ENCODE measurements at places on chromosomes 3 and 15.
A peak's percentile ranks its signal among the peaks of the same experiment; 100 is the strongest.

GRCh38 chr3:184561913-184562877, 610 bp downstream of the EPHB3 start:
- DNase-seq: no peak
- H3K27me3 ChIP-seq: peaks cover 4% of the 10 kb centered on the region
- peak overlapping the region; percentile 64 for H3K4me3 ChIP-seq
- no peak overlapping the region for H3K27ac ChIP-seq

GRCh38 chr15:51096976-51097375, 2.3 kb upstream of the TNFAIP8L3 start:
- no peak overlapping the region for H3K4me3 ChIP-seq
- H3K36me3 ChIP-seq: no peaks in the 10 kb centered on the region
- DNase-seq: no peak
- peaks cover 66% of the 10 kb centered on the region for H3K27me3 ChIP-seq
- no peak overlapping the region for H3K27ac ChIP-seq
- H3K4me1 ChIP-seq: peaks cover 5% of the 10 kb centered on the region

DNA sequence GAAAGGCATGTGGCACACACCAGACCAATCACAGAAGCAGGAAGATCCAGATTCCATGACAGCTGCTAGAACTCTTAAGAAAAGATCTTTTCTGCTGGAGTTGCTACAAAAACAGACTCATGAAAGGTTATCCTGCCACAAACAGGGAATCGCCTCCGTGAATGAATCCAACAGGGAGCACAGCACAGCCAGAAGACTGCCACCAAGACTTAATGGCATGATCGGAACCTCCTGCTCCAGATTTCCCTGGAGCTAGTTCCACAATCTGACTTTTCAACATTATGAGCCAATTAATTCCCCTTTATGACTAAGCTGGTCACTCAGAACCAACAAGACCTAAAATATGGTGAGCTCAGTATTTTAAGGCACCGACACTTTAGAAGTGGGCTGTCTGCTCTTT, 232.5 kb downstream of the FOXP1 start:
- no peaks in the 10 kb centered on the region for H3K27me3 ChIP-seq
- DNase-seq: no peak
- H3K36me3 ChIP-seq: no peaks in the 10 kb centered on the region
- no peak overlapping the region for H3K4me3 ChIP-seq
- no peak overlapping the region for H3K27ac ChIP-seq

DNA sequence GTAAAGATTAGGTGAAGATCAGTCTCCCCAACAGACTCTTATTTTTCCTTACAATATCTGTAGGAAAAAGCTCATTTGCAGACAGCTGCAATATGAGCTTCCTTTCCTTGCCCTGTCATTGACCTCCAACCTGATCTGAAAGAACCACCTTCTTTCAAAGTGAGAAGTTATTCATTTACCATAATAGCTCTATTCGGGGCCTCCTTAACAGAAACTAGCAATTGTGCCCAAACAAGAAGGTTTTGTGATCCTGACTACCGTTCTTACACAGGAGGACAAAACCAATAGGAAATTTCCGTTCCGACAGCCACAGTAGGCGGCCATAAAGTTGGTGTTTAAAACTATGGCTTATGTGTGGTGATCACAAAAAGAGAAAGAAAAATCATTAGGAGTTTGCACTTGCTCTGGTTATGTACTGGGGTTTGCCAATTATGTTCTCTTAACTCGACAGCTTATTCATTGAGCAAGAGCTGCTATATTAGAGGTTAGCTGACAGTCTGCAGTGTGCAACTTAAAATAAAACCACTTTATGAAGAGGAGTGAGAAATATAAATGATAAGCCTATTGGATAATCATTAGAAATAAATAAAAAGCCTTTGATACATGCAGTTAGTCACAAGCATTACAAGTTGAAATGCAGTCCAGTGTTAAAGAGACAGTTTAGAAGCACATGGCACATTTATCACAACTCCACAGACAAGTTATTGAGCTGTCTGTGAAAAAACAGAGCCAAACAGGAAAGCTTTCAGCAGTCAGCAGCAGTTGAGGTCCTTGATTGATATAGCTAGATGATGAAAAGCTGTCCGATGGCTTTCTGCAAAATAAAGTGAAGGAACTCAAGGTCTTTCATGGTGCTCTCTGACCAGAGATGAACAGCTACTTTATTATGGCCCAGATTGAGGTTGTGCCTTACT, 199.8 kb downstream of the WDR72 start:
- peaks cover 26% of the 10 kb centered on the region for H3K4me1 ChIP-seq
- peak; percentile 26 for DNase-seq
- H3K4me3 ChIP-seq: no peak overlapping the region
- H3K27ac ChIP-seq: no peak overlapping the region

GRCh38 chr3:169841171-169841570, 28.5 kb upstream of the LRRC34 start:
- no peak for DNase-seq
- no peaks in the 10 kb centered on the region for H3K27me3 ChIP-seq
- no peak overlapping the region for H3K27ac ChIP-seq
- no peaks in the 10 kb centered on the region for H3K36me3 ChIP-seq
- peaks cover 6% of the 10 kb centered on the region for H3K4me1 ChIP-seq

GRCh38 chr15:50134524-50135024, 15.5 kb upstream of the ATP8B4 start:
- no peaks in the 10 kb centered on the region for H3K27me3 ChIP-seq
- DNase-seq: no peak
- H3K4me3 ChIP-seq: no peak overlapping the region
- H3K4me1 ChIP-seq: no peaks in the 10 kb centered on the region

DNA sequence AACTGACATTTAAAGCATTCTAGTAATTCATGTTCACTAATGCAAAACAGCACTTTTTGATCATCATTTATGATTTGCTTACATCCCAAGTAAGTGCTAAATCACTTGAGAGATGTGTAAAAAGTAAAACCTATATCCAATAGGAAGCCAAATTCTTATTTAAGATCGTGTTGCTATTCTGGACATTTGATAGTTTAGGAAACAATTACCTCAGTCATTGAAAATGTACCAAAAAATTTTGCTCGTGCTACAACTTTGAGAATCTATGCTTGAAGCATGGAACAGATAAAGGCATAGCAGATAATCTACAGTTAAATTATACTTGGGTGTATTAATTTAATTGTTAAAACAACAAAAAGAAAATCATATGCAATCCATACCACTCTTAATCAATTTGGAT, 571.6 kb upstream of the NR2F2 start:
- peaks cover 16% of the 10 kb centered on the region for H3K4me1 ChIP-seq
- H3K27me3 ChIP-seq: no peaks in the 10 kb centered on the region
- no peaks in the 10 kb centered on the region for H3K36me3 ChIP-seq
- H3K4me3 ChIP-seq: no peak overlapping the region
- DNase-seq: no peak

- no peaks in the 10 kb centered on the region for H3K36me3 ChIP-seq
- no peak overlapping the region for H3K4me3 ChIP-seq
- H3K27ac ChIP-seq: no peak overlapping the region
- peaks cover 11% of the 10 kb centered on the region for H3K27me3 ChIP-seq
Measured at GRCh38 chr3:169624533-169624972, 39.0 kb downstream of the MECOM start.

DNA sequence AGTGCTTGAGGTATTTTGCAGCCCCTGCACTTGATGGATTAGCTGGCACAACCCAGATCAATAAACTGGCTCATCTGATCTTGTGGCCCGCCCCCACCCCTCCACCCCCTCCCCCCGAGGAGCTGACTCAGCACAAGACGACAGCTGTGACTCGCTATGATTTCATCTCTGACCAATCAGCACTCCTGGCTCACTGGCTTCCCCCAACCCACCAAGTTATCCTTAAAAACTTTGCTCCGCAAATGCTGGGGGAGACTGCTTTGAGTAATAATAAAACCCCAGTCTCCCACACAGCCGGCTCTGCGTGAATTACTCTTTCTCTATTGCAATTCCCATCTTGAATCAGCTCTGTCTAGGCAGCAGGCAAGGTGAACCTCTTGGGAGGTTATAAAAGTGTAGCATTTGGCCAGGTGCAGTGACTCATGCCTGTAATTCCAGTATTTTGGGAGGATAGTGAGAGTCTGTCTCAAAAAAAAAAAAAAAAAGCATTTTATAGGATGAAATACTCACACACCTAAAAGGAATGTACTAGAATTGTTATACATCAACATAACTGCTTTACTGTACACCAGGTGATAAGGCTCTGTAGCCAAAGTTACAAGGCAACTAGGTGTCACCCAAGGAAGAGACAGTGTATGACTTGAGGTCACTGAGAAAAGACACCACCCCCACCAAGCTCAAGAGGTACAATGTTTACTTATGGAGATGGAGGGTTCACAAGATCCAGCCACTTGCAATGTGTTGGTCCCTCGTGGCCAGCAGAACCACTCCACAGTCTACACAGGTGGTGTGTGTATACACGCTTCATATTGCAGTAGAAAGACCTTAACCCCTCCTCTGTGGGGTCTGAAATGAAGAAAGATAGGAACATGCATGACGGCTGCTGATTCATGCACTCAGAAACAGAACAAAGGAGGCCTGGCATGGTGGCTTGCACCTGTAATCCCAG, 8.6 kb downstream of the ZNF445 start:
- DNase-seq: no peak
- peaks cover 3% of the 10 kb centered on the region for H3K4me1 ChIP-seq

GRCh38 chr15:81111510-81112470, 22.3 kb upstream of the CFAP161 start:
- H3K36me3 ChIP-seq: no peaks in the 10 kb centered on the region
- DNase-seq: no peak
- no peaks in the 10 kb centered on the region for H3K27me3 ChIP-seq

GRCh38 chr15:28975766-28976179, 90.0 kb downstream of the APBA2 start:
- no peak overlapping the region for H3K27ac ChIP-seq
- no peaks in the 10 kb centered on the region for H3K27me3 ChIP-seq
- H3K36me3 ChIP-seq: no peaks in the 10 kb centered on the region
- no peak overlapping the region for H3K4me3 ChIP-seq
- H3K4me1 ChIP-seq: peaks cover 15% of the 10 kb centered on the region
- no peak for DNase-seq

- H3K4me1 ChIP-seq: peaks cover 22% of the 10 kb centered on the region
- peaks cover 37% of the 10 kb centered on the region for H3K36me3 ChIP-seq
- no peaks in the 10 kb centered on the region for H3K27me3 ChIP-seq
- H3K27ac ChIP-seq: no peak overlapping the region
- H3K4me3 ChIP-seq: no peak overlapping the region
- DNase-seq: no peak
Measured at GRCh38 chr15:67152429-67152828, 87.0 kb downstream of the SMAD3 start.

DNA sequence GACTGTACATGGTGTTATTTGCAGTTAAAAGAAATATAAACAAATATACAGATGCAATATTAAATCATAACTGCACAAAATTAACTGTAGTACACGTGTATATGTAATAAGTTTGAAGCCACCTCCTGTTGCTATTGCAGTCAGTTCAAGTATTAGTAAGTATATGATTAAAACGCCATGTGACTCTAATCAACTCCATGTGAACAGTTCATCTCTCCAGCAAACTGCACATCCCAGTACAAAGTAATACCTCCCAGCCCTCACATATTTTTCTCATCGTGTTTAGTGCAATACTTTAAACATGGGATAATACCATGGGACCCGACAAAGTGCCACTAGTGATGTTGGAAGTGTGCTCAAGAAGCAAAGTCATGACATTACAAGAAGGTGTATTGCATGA, 34.6 kb downstream of the PDCD10 start:
- H3K4me3 ChIP-seq: no peak overlapping the region
- H3K4me1 ChIP-seq: no peaks in the 10 kb centered on the region
- H3K36me3 ChIP-seq: peaks cover 85% of the 10 kb centered on the region
- H3K27ac ChIP-seq: no peak overlapping the region

GRCh38 chr3:177683586-177683985, 486.3 kb upstream of the TBL1XR1 start:
- H3K36me3 ChIP-seq: no peaks in the 10 kb centered on the region
- DNase-seq: no peak
- H3K27ac ChIP-seq: no peak overlapping the region
- H3K27me3 ChIP-seq: no peaks in the 10 kb centered on the region
- no peak overlapping the region for H3K4me3 ChIP-seq
- peaks cover 17% of the 10 kb centered on the region for H3K4me1 ChIP-seq
